ENCODE measurements at places on chromosomes 7 and 10.

DNA sequence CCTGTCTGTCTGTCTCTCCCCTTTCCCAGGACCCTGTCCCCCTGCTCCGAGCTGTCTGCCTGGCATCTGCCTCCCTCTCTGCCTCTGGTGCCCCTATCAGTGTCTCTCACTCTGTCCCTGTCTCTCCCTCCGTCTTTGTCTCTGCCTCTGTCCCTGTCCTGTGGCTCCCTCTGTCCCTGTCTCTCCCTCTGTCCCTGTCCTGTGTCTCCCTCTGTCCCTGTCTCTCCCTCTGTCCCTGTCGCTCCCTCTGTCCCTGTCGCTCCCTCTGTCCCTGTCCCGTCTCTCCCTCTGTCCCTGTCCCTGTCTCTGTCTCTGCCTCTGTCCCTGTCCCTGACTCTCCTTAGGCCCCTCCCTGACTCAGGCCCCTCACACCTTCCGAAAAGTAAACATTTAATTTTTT is 75.0 kb upstream of the PAX2 start:
- no peak for DNase-seq

- DNase-seq: no peak
Measured at GRCh38 chr10:101939729-101940128, 96.1 kb upstream of the KCNIP2 start.

DNA sequence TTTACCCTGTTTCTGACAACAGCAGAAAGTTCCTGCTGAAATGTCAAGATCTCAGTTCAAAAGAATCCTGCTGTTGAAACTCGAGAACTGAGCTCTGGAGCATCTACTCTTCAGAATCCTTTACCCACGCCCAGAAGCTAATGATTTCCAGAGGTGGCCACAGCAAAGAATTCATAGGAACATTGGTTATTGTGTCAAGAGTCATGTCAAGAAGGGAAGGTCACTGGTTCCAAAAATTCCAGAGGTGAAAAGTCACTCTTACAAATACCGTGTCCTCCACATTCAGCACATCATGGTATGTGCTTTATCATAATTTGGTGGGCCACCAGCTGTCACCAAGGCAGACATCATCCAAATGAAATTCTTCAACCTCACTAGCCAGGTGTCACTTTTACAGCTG is 394.4 kb upstream of the NPVF start:
- no peak for DNase-seq

- DNase-seq: no peak
Measured at GRCh38 chr7:74231232-74231590, 21.4 kb downstream of the LAT2 start.

DNA sequence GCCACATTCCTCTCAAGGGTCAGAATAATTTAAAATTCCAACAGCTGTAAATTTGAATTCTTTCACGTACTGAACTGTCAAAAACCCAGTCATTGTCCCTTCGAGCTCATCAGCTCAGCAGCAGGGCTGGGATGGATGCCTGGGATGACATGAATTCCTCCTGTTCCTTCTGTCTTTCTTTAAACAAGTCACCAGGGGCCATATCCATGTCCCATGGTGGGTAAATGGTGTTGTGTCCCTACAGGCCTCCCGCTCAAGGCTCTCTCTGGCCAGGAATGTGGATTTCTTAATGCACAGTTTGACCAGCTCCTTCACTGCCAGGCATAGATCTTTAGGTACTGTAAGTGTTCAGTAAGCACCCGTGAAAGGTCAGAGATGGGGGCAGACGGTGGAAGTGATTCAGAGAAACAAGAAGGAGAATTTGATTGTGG is 13.8 kb upstream of the TECPR1 start:
- no peak for DNase-seq

DNA sequence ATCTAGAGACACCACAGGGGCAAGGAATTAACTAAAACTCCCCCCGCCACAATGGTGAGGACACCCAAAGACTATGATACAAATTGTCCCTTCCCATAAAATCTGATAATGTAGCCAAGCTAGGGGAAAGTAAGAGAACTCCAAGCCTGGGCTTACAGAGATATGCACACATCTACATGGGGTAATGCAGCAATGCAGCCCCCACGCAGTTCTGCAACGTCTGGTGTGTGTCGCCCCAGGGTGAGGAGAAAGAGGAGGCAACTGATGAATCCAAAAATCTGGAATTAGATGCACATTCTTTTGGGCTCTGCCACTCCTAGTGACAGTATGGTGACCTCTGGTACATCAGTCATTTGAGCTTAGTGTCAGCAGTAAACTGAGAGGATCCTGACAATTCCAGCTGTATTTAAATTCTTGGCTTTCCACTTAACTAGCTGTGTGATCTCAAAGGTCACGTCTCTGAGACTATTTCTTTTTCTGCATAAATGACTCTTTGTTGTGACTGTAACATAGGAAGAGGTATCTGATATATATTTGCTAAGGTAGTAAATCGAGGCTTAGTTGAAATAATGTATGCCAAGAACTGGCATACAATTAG is 51.5 kb downstream of the PIP4K2A start:
- DNase-seq: no peak

DNA sequence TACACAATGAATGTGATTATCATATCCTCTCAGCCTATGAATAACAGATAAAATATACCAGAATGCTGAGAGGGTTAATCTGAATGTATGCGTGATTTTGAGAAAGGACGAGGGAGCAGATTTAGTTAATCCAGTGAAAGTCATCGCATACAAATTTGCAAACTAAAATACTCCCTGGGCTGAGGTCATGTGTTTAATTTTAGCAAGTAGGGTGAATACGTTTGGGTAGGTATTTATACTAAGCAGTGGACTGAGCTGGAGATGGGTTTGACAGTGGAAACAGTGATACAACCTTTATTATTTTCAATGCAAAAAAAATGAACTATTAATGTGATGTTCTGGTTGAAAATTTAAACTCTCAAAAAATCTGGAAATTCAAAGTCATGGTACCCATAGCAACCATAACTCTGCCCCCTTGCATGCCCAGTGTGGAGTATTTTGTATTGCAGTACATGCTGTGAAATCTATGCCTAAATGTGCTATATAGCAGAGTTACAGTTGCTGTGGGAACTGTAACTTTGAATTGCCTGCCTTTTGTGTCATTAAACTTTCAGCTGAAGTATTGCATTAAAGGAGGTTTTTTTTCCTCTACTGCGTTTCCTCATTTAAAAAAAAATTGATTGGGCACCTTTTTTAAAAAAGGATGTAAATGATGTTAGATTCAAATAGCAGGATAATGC is 9.5 kb upstream of the ARID5B start:
- DNase-seq: no peak

- no peak for DNase-seq
Measured at GRCh38 chr10:86204421-86205305, 161.9 kb downstream of the GRID1 start.

DNA sequence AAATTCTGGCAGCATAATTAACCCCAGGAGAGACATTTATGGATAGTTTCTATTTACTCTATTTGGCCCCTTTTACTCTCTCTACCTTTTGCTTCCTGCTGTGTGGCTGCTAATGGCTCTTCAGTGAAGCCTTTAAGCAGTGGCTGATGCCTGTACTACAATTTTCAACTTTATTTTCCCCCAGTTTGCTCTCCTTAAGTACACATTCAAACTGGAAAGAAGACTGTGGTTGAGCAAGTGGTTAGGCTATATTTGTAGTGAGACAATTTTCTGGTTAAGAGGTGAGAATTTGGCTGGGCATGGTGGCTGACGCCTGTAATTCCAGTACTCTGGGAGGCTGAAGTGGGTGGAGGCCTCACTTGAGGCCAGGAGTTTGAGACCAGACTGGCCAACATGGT is 8.5 kb upstream of the RSBN1L start:
- no peak for DNase-seq

DNA sequence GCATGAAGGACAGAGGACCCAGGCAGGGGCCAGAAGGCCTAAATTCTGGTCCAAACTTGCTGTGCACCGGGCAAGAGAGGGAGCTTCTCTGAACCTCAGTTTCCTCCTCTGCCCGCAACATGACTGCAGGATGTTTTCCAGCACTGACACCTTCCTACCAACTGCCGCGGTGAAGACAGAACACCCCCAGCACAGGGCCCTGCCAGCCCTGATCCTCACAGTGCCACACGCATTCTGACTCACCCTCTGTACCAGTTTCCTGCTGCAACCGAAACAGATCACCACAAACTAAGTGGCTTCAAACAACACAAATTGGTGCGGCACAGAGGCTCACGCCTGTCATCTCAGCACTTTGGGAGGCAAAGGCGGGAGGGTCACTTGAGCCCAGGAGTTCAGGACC is 18.1 kb downstream of the MAD1L1 start:
- no peak for DNase-seq

DNA sequence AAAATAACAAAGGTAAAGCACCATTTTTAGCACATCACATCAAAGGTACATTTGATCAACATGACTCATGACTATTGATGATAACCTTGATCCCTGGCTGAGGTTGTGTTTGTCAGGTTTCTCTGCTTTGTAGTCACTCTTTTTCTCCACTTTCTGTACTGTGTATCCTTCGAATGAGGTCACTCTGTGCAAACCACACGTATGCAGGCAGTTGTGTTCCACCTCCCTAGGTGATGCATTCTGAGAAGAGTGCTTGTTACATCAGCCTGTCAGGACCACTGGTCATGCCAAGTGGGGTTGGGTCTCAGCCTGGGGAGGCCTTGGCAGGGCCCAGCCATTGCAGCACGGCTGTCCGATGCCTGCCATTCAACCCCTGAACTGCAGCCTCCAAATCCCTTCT is 62.8 kb upstream of the GJD4 start:
- DNase-seq: no peak

- DNase-seq: no peak
Measured at GRCh38 chr7:80764132-80764531, 125.7 kb downstream of the CD36 start.

All from stimulated activated CD8-positive, alpha-beta memory T cell treated with anti-CD3 and anti-CD28 coated beads, Interleukin-2, amount 100 ng/mL, for 1 hour (primary cell).